Aorta (tissue), 5 donors: ENCODE measurements at places on chromosomes 7 and 10. TPM values are rescaled to one million over a fixed set of nuclear protein-coding genes. Genes with fewer than 3 reads are reported as not detected.

Gene LRRC4
- total RNA-seq: 11.2 TPM

Gene CDC14C
- total RNA-seq: not detected

Gene FOXI2
- 0.23 TPM for total RNA-seq

Gene MYL10
- total RNA-seq: not detected

GRCh38 chr7:116956477-116956804 is 3.1 kb downstream of the ST7 start:
- H3K27ac ChIP-seq: peak overlapping the region; percentile 93
- DNase-seq: no peak
- H3K27me3 ChIP-seq: no peaks in the 10 kb centered on the region
- no peak overlapping the region for H3K4me3 ChIP-seq

GRCh38 chr10:78045856-78046255 is 12.2 kb downstream of the RPS24 start:
- no peak overlapping the region for H3K4me3 ChIP-seq
- no peak overlapping the region for H3K27ac ChIP-seq
- H3K4me1 ChIP-seq: no peaks in the 10 kb centered on the region
- no peaks in the 10 kb centered on the region for H3K27me3 ChIP-seq

GRCh38 chr10:103120546-103120945 is 72.5 kb downstream of the NT5C2 start:
- no peak overlapping the region for H3K4me3 ChIP-seq
- H3K27me3 ChIP-seq: no peaks in the 10 kb centered on the region
- DNase-seq: no peak
- no peaks in the 10 kb centered on the region for H3K36me3 ChIP-seq

- DNase-seq: no peak
- no peaks in the 10 kb centered on the region for H3K27me3 ChIP-seq
- no peaks in the 10 kb centered on the region for H3K36me3 ChIP-seq
- no peak overlapping the region for H3K27ac ChIP-seq
These were observed 36.3 kb downstream of the AKR1B1 start for GRCh38 chr7:134422638-134423037.

- peak; percentile 67 for DNase-seq
- no peaks in the 10 kb centered on the region for H3K36me3 ChIP-seq
- H3K27me3 ChIP-seq: no peaks in the 10 kb centered on the region
- H3K27ac ChIP-seq: no peak overlapping the region
These were observed 311.4 kb upstream of the AKR1E2 start for GRCh38 chr10:4514445-4515108.

GRCh38 chr10:132104471-132105301 is 38.9 kb downstream of the JAKMIP3 start:
- no peaks in the 10 kb centered on the region for H3K4me1 ChIP-seq
- H3K27me3 ChIP-seq: no peaks in the 10 kb centered on the region
- no peaks in the 10 kb centered on the region for H3K36me3 ChIP-seq
- H3K27ac ChIP-seq: no peak overlapping the region
